ENCODE measurements at places on chromosomes 16 and 17.

GRCh38 chr16:29658705-29659104 is 4.3 kb upstream of the SPN start:
- no peak for DNase-seq

DNA sequence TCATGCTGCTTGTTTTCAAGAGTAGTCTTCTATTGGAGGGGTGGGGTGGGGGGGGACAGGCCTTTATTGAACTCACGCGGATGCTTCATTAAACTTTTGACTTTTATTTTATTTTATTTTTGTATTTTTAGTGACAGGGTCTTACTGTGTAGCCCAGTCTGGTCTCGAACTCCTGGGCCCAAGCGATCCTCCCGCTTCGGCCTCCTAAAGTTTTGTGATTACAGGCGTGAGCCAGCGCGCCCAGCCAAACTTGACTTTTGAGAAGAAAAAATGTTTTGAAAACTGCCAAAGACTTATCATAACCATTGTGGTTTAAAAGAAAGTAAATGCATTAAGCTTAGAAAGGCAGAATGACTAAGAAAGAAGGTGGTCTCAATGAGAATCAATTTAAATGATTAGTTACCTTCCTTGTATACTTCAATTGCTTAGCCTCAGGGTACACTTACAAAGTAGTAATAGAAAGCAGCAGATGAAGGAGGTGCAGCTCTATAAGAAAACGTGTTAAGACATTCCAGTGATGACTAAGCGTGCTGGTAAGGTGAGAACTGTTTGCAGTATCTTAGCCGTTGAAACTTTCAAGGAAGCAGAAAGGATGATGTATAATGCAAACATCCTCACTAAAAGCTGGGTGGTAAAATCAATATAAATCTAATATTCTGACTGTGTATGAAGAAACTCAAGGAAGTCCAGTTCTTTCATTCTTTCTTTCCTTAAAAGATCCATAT is 1.2 kb downstream of the AP2B1 start:
- DNase-seq: no peak

- no peak for DNase-seq
Measured at GRCh38 chr17:43755389-43755875, 3.2 kb downstream of the SOST start.

DNA sequence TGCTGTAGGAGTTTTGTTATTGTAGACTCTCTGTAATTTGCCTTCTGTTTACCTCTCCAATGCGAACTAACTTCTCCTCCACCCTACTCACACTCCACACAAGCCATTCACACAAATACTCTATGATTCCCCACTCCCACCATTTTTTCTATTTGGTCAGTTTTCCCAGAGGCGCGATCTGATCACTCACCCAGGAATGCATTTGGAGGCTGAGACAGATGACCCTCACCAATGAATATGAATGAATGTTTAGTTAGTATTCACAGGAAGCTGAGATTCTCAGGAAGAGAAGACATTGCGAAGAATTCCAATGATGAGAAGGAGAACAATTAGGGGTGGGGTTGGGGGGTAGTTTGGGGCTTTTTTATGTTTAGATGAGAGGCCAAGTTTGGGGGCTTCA is 10.5 kb upstream of the ANKFN1 start:
- DNase-seq: no peak

- no peak for DNase-seq
Measured at GRCh38 chr16:361872-362701, 8.3 kb downstream of the MRPL28 start.

- no peak for DNase-seq
Measured at GRCh38 chr17:50460831-50461526, 7.7 kb downstream of the CHAD start.

GRCh38 chr17:17004251-17004996 is 32.5 kb upstream of the TNFRSF13B start:
- DNase-seq: no peak

DNA sequence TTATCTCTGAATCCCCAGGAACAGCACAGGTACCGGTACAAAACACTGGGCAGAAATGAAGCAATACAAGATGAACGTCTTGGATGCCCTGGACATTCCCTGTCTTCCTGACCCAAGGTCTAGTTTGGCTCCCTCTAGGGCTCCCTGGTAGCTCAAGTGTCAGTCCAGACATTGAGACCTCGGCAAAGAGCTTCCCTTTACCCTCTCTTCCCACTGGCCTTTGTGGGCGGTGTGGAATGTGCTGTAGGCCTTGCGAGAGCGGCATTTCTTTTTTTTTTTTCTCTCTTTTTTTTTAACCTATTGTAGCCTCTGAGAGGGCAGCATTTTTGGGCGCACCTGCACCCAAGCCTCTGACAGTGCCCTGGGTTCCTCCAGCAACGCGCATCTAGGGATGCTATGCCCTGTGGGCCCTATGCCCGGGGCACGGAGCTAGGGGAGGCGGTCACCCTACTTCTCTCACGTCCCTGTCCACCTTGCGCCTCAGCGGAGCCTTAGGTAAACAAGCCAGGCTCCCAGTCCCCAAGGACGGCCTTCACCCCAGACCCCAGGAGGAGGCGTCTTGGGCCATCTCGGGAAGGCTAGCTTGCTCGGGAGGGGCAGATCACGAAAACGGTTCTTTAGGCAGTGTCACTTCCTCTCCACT is 1.2 kb upstream of the NFATC3 start:
- DNase-seq: no peak

DNA sequence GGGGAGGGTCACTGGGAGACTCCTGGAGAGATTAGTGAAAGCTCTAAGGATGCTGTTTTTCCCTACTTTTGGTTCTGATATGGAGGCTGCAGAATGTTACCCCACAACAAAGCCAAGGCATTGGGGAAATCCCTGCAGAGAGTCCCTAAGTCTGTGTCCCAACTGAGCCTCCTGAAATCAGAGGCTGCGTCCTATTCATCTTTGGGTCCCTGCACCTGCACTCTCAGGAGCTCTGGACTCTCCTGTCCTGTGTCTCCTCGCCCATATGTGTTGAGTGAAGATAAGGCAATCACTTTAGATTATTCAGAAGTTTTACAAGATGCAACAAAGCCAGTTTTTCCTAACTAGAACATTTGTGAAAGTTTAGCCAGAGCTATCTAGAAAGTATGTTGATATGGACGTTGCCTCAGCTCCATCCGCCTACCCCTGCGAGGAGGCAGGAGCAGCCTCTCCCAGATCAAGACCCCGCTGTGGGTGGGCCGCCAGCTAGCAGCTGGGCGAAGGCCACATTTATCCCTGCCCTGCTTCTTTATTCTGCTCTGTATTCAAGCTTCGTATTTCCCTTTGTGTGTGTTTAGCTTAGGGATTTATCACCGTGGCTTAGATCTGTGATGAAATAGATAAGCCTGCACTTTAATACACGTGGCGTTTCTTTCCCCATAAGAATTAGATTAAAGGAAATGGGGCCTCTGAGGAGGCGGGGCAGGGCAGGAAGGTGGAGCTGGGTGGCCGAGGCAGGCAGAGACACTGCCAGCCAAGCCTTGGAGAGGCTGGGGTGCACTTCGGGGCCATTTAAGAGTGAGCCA is 37.4 kb downstream of the SHISA6 start:
- DNase-seq: no peak

- DNase-seq: no peak
Measured at GRCh38 chr16:81708266-81709015, 70.7 kb upstream of the PLCG2 start.

- no peak for DNase-seq
Measured at GRCh38 chr16:534135-534534, 6.6 kb downstream of the CAPN15 start.

DNA sequence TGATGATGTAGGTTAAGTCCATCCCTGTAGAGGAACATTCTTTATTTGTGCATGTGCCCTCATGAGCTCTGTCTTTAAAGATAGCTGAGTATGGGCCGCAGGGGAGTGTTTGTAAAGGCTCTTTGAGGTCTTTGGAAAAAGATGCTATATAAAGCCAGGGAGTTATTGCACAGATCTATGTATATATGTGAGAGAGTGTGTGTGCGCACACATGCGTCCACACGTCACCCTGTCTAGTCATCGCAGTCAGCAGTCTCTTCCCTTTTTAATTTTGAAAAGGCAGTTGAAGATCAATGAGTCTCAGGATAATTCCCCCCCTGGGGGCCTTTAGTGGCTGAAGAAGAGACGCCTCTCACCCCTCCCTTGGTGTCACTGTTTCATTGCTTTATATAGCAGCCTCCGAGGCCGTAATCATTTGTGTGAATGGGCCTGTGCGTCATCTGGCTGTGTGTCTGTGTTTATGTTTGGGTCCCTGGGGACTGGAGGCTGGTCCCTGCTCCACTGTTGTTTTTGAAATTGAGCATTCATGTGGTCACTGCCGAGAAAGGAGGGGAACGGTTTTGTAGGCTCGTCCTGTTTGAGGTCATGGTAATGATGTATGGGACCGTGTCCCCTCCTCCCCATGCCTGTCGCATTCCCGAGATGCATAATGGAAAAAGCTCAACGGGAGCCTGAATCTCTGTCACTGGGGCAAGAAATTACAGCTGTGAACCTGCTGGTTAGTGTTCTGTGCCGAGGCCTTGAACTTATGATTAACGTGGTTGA is 143.9 kb downstream of the SNX29 start:
- no peak for DNase-seq

- no peak for DNase-seq
Measured at GRCh38 chr17:46733837-46734475, 84.5 kb downstream of the WNT3 start.

- no peak for DNase-seq
Measured at GRCh38 chr17:58193641-58194255, 1.2 kb downstream of the EPX start.

- DNase-seq: peak; percentile 96
Measured at GRCh38 chr16:24645739-24646645, 83.5 kb upstream of the TNRC6A start.

GRCh38 chr16:22397931-22398330 is 23.5 kb upstream of the CDR2 start:
- DNase-seq: no peak

DNA sequence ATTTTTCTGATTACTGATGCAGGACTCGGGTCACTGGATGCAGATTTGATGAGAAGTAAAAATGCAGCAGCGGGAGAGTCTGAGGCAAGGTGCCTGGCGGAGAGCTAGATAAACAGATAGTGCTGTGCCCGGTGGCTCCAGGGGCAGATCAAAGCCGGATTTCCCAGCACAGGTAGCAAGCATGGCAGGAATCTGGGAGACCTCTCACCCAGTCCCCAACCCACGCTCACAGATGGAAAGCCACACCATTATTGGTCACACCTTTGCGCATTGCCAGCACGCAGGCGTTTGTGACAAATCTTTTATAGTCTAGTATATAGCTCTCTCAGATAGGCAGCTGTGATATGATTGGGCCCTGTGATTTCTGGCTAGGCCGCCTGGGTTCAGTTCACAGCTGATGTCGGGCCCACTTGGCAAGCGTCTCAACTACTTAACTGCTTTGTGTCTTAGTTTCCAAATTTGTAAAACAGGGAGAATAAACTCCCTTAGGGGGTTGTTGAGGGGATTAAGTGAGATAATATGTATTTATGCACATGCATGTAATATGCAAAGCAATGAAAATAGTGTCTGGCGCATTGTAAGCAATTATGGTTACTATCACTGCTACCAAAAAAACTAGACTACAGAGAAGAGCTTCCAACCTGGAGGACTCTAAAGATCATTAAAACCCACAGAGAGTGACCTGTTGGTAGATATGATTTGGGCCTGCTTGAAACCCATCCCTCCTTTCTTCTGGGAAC is 42.0 kb upstream of the NFAT5 start:
- no peak for DNase-seq

DNA sequence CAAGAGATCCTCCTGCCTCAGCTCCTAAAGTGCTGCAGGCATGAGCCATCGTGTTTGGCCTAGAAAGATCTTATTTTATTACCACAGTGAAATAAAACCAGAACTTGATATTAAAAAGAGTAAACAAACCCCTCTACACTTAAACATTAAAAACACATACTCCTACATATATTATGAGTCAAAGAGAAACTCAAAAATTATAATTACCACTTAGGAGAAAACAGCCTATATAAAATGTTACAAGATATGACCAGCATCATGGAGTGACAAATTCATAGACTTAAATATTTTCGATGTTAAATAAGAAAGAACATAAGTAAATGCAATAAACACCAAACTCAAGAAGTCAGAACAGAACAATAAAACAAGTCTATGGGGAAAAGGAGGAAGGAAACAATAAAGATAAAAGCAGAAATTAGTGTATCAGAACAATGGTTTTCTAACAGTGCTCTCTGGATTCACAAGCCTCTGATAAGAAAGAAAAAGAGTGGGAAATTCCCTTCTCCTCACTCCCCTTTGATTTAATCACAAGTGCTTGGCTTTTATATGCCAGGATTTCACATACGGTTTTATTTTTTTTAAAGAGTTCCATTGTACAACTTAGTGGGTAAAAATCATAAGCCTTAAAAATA is 23.0 kb downstream of the SKAP1 start:
- peak; percentile 58 for DNase-seq

DNA sequence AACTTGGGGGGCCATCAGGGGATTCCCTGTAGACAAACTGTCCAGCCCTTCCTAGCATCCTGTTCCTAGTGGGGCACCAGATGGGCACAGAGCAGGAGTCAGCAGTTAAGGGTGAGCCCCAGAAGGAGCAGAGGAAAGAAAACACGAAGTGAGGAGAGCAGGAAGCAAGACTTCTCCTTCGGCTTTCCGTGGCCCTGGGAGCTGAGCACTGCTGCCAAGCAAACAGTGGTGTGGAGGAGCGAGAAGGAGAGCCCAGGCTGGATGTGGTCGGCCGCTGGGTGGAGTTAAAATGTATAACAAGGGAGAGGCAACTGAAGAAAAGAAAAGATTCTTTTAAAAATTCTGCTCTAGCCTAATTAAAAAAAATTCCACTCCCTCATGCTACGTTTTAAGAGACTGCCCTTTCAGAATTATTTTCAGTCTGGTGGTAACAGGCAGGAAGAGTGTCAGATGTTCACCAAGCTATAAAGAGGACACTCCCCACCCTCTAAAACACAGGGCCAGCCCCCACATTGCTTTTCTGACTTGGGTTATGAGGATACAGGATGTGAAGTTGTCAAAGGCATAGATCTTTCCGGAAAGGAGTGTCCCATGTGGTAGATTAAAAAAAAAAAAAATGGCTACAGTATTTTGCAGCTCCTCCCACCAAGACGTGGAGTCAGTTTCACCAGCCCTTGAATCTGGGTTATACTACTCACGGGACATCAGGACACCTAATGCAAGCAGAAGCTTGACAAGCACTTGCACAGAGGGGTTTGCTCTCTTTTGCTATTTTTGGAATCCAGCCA is 74.9 kb upstream of the ZFHX3 start:
- no peak for DNase-seq

DNA sequence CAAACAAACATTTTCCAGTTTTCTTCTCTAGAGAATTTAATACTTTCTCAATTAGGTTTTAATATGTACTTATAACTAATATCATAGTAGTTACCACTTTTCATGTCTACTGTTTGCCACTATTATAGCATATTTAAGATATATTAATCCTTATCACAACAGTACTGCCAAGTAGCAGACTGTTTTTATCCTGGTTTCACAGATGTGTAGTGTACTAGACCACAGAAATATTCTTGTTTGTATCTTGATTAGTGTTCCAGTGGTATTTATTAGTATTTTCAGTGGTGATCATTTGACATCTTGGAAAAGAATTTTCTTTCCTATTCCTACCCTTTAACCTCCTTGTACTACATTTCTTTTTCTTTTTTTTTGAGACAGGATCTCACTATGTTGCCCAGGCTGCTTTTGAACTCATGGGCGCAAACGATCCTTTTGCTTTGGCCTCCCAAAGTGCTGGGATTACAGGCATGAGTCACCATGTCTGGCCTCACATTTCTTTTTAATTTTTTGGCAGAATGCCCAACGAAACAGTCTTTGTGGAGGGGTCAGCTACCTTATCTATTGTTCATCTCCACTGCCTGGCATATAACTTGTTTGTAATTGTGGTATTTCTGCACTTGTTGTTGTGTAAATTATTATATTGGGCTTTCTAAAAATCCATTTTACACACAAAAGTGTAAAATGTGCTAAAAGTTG is 27.2 kb downstream of the MAP2K4 start:
- DNase-seq: peak; percentile 31
